GM20000 (cell line): ENCODE measurements at places on chromosomes 2 and 18.

GRCh38 chr2:208477741-208478140, 71.1 kb downstream of the PTH2R start:
- DNase-seq, result no peak

DNA sequence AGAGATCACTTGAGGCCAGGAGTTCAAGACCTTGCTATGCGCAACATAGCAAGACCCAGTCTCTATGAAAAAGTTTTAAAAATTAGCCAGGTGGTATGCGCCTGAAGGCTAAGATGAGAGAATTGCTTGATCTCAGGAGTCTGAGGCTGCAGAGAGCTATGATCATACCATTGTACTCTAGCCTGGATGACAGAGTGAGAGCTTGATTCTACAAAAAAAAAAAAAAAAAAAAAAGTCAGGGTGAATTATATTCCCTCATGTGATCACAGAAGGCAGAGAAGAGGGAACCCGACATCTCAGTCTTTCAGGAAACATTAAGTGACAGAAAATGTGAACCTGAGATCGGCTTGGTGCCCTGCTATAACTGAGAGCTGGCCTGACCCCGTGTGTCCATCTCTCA, 171.2 kb upstream of the MSH6 start:
- no peak for DNase-seq

- no peak for DNase-seq
Measured at GRCh38 chr2:175445281-175445680, 263.8 kb upstream of the ATP5MC3 start.

GRCh38 chr18:6249170-6249569, 165.5 kb downstream of the L3MBTL4 start:
- DNase-seq, result peak; percentile 68

DNA sequence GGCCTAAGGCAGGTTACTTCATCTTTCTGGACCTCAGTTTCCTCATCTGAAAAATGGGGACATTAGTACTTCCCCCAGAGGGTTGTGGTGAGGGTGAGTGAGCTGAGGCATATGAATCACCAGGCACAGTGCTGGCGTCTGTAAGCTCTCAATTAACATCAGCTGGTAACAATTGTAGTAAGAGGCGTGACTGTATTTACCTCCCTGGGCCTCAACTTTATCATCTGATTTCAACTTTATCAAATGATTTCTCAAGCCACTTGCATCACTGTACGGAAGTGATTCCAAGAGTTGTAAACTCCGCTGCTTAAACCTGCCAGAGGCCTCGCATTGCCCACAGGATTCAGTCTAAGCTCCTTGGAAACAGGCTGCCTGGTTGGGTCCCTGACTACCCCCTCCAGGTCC, 53.6 kb upstream of the PKDCC start:
- DNase-seq, result no peak

DNA sequence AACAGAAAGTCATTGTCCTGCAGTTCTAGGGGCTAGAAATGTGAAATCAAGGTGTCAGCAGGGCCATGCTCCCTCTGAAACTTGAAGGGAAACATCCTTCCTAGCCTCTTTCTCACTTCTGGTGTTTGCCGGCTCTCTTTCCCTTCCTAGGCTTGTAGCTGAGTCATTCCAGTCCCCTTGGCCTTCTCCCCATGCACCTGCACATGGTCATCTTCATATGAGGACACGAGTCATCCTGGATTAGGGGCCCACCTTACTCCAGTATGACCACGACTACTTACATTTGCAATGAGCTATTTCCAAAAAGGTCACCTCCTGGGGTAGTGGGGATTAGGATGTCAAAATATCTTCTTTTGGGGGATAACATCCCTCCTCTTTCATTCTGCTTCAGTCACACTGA, 168.5 kb upstream of the CXCR4 start:
- no peak for DNase-seq
